ENCODE measurements at places on chromosomes 12 and 14.

GRCh38 chr14:100130521-100130920 lies 28.9 kb downstream of the DEGS2 start:
- DNase-seq: no peak

DNA sequence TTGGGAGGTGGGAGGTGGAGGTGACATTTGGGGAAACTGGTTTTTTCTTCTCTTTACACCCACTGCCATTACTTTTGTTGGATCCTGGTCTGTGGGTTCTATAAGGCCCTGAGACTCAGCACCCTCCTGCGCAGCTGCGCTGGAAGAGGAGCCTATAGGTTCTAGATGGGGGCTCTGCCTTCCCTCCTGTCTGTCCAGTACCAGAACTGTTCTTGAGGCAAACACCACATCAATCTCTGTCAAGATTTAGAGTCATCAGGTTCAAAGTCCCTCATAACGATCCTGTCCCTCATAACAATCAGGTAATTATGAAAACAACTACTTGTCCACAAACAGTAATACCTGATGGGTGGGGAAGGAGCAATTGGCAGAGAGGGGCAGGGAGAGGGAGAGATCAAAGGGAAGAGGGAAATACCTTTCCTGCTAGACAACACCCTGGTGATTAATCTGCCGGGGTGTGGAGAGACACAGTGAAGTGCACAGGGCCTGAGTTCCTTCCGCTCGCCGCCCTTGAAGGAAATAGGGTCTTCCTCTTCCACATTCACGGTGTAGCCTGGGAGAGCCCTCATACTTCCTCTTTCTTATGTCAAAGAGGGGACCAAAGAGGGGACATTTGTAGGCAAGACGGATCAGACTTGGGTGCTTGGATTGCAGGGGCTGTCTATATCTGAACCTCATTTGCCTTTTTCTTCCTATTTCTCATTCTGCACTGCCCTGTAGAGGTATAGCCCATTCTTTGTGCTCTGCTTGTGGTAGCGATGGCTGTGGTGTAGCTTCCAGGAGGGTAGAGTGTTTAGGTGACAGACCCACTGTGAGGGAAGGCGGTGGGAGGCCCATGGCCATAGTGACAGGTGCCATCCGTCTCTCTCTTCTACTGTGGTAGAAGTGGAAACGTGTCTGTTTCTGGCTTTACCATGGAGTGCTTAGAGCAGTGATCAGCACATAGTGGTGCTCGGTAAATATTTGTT lies 12.6 kb downstream of the GPRC5A start:
- DNase-seq: no peak

- no peak for DNase-seq
Observed at GRCh38 chr14:95948558-95948981, 71.9 kb downstream of the TUNAR start.

DNA sequence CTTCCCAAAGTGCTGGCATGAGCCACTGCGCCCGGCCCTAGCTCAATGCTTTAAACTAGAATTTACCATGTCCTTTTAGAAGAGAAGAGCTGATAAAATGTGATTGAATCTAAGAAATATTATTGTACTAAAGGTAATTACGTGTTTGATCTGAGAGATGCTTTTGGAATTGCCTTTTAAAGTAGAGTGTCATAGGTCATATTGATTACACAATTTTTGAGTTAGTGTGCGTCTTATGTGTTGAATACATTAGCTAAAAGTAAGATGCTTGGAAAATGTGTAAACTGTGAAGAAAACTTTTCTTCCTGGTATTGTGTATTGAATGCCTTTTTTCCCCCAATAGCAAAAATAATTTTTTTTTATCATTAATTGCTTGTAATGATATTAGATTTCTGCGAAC lies 41.7 kb downstream of the MIA2 start:
- no peak for DNase-seq

- DNase-seq: no peak
Observed at GRCh38 chr12:41443690-41444089, 255.6 kb downstream of the PDZRN4 start.
